ENCODE measurements at places on chromosomes 5 and 9.

- DNase-seq, result no peak
Measured at GRCh38 chr5:103452666-103453065, 109.9 kb downstream of the NUDT12 start.

GRCh38 chr9:7336356-7337065, 463.1 kb downstream of the DMAC1 start:
- DNase-seq, result no peak

GRCh38 chr5:122252319-122252718, 59.7 kb upstream of the SNCAIP start:
- DNase-seq, result no peak

DNA sequence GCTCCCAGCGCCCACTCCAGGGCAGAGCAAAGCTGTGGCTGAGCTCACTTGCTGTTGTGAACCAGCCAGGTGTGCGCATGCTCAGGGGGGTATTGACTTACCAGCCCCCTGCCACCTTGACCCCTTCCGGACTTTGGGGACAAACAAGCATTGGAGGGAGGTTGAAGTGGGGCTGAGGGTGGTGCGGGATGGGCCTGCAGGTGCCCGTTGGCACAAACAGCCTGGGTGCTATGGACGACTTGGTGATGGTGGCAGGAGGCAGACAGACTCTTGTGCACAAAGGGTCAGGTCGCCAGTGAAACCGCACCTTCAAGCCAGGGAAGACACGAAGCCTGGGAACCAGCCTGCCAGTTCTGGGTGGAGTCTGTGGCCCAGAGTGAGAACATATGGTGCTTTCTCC, 858.5 kb upstream of the PTPRD start:
- DNase-seq, result no peak

DNA sequence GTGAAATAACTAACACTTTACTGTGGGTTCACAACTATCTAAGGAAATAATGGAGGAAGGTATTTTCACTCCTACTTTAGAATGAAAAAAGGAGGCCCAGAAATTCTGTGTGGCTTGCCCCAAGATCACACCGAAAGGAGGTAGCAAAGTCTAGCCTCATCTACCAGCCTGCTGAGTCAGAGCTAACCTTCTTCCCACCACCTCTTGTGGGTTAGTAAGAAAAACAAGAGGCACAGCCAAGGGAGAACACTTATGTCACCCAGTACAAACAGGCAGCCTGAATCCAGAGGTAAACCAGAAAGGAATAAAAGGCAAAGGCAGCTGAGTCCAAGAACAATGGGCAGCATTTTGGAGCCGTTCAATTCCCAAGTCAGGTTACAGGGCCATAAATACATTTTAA, 91.9 kb upstream of the RASEF start:
- DNase-seq, result no peak

- no peak for DNase-seq
Measured at GRCh38 chr5:152171888-152172287, 233.2 kb downstream of the NMUR2 start.

GRCh38 chr9:13665418-13666066, 386.1 kb upstream of the MPDZ start:
- DNase-seq, result no peak

GRCh38 chr5:57903458-57903857, 420.8 kb upstream of the ACTBL2 start:
- no peak for DNase-seq

- no peak for DNase-seq
Measured at GRCh38 chr5:153079396-153079795, 411.1 kb upstream of the GRIA1 start.

DNA sequence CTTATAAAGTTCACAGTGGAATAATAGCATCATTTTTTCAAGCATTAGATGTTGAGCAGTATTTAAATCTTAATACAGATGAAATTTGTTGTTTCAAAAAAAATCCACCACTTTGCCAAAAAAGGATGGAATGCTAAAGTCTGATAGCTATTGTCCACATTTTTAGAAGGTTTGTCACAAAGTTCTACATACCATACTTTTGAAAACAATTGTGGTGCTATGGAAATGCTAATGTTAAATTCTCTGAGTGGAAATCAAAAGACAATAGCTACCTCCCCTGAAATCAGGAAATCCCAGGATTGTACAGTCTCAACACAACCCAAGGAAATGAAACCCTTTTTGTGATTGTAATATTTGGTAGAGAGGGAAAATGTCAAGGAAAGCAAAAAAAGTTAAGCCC, 19.3 kb upstream of the GRAMD2B start:
- no peak for DNase-seq

DNA sequence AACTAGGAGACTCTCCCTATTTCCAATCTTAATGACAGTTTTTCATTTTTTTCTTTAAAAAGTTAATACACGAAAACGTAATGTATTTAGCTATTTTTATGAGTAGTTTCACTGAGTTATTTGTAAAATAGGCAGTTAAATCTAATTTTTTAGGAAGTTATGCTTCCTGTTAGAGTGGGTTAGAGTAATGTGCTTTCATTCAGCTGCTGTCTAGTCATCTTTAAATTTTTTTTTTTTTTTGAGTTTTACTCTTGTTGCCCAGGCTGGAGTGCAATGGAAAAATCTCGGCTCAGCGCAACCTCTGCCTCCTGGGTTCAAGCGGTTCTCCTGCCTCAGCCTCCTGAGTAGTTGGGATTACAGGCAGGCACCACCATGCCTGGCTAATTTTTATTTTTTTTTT, 34.0 kb downstream of the CDC42SE2 start:
- no peak for DNase-seq

DNA sequence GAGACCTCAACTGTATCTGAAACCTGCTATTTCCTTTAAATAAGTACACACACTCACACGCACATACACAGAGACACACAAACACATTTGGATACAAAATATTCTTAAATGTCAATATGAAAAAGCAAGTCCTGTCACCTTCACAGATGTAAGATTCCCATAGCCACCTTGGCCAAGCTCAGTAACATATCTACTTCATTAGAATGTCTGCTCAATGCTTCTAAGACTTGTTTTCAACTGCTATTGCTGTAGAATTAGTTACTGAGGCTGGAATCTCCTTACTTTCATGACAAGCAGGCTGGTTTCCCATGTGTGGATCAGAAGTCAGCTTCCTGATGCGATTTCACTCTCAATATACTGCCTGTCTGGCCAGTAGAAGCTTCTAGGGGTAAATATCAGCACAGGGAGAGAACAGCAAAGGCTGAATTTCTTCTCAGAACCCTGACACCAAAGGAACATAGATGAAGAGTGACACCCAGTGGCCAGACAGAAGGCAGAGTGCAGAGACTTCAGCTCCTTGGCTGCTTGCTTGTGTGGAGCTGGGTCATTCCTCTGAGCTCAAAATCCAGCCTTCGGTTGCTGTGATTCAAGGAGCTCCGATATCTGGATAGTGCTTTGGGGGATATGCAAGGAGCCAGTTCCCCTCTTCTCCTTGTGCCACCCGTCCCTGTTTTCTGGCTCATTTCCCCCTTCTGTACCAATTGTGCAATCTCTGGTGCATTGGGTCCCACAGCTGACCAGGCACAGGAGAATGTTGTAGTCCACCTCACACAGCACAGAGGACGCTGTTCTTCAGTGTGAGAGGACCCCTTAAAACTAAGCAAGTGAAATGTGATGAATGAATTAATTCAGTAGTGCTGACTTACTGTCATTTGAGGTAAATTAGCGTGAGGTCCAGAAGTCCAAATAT, 26.6 kb upstream of the ABLIM3 start:
- peak; percentile 26 for DNase-seq

DNA sequence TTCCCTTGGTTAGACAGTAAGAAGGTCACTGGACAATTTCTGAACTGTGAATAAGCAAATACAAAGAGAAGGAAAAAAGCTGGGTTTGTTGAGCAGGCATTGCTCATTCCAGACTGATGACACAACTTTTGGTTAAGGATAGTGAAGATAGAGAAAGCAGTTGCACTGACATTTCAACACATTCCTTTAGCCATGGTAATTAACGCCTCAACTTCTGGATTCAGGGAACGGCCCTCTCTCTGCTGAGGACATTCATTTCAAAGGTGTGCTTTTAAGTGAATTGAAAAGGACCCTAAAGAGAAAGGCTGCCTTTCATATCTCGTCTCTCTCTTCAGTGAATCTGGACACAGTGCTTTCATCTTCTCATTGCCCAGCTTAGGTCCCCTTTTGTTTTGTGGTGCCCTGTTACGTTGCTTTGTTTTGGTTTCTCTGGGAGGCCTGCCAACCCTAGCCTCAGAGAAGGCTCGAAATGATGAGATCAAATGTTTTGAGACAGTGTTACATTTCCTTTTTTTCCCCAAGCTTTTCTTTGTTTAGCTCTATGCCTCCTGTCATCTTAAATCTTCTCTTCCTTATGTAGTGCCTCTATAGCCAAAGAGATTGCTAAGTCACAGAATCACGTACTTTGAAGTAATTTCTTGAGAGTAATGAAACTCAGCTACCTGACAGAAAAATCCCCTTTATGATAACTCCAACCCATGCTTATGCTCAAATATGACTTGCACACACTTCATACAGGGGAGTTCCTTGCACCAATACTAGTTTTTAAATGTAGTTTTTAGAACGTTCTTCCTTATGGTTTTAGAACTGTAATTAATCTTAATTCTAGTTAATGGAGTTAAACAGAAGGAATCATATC, 94.4 kb upstream of the IFNE start:
- no peak for DNase-seq

- no peak for DNase-seq
Measured at GRCh38 chr9:135344523-135344901, 135.1 kb upstream of the PPP1R26 start.

GRCh38 chr5:80713631-80714030, 58.8 kb upstream of the DHFR start:
- DNase-seq, result no peak

DNA sequence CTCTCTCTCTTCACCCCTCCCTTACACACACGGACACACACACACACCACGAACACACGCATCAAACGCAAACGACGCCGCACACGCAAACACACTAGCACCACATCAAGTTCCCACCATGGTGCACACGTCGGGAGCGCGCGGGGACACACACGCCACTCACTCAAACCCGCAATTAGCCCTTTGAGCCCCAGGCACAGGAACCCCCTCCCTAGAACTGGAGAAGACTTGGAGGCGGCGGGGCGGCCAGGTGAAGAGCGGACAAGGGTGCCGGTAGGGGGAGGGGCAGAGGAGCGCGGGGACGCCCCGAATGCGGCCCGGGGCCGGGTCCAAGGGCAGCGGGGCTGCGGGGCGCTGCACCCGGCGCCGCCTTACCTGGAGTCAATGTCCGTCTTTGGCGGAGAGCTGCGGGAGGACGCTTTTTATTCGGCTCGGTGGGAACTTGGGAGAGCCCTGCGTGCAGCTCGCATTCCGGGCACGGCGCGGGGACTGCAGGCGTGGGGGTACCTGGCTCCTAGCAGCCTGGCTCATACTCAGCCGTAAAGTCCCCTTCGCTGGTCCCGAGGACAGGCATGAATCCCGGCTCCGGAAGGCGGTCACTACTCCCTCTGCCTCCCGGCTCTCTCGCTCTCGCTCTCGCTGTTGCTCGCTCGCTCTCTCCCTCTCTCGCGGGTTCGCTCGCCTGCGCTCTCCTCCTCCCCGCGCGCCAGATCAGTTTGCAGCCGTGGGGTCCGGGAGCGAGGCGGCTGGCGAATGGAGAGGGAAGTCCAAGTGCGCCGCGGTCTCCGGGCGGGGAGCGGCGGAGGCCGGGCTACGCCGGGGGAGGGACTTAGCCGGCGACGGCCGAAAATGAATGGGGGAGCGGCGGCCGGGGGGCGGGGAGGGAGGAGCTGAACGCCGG, at the start of gene BRINP1:
TSS of gene BRINP1 (minus strand) at position 755 of the 901 bp plus-strand sequence. CDS start 56,080 bp downstream, outside the sequence.
- DNase-seq, result no peak

- DNase-seq, result no peak
Measured at GRCh38 chr5:4661326-4661725, 478.8 kb upstream of the ADAMTS16 start.

- no peak for DNase-seq
Measured at GRCh38 chr9:2568689-2569088, 52.9 kb upstream of the VLDLR start.

DNA sequence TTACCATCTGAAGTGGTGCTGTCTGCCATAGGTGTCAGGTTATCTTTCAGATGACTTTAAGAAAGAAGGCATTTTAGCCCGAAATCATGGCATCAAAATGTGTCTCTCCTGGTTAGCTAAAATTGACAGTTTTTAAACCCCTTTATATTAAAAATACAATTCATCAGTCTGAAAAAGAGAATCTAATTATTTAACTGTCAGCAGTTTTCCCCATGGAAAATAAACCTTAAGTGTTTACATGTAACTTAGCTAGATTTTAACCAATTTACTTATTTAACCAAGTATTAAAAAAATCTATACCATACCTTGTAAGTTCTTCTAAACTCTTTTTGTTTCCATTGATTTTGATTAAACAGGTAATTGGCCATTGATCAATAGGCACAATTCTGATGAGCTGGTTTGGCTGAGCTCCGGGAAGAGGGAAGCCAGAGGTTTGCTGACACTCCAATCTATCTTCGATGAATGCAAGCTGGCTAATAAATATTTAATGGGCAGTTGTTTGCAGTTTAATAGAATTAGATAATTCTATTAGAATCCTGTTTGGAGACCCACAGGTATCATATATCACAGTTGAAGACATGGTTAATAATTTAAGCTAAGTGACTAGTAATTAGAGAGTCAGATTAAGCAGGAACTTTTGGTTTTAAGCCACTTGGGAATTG, 114.0 kb downstream of the MAT2B start:
- no peak for DNase-seq

- DNase-seq, result no peak
Measured at GRCh38 chr5:44331471-44332050, 57.7 kb downstream of the FGF10 start.
